ENCODE measurements at places on chromosomes 3 and 15. TPM values are rescaled to one million over a fixed set of nuclear protein-coding genes. Genes with fewer than 3 reads are reported as not detected.

TGFBR2 gene
- 40.0 TPM for total RNA-seq

PRR23B gene
- not detected for total RNA-seq

RHCG gene
- 0.40 TPM for total RNA-seq

TF gene
- total RNA-seq = 2.2 TPM

PRR20G gene
- not detected for total RNA-seq

STRIT1 gene
- total RNA-seq = not detected

GABRG3 gene
- not detected for total RNA-seq

SAXO2 gene
- 1.2 TPM for total RNA-seq

- H3K4me3 ChIP-seq = no peak overlapping the region
- no peaks in the 10 kb centered on the region for H3K4me1 ChIP-seq
- H3K36me3 ChIP-seq = no peaks in the 10 kb centered on the region
- no peak for DNase-seq
Measured at GRCh38 chr3:149830902-149831301, 17.9 kb downstream of the RNF13 start.

GRCh38 chr15:59160880-59161593, 45.6 kb upstream of the LDHAL6B start:
- no peak for DNase-seq
- no peaks in the 10 kb centered on the region for H3K36me3 ChIP-seq
- no peak overlapping the region for H3K4me3 ChIP-seq
- H3K27me3 ChIP-seq = no peaks in the 10 kb centered on the region
- H3K27ac ChIP-seq = no peak overlapping the region
- peaks cover 4% of the 10 kb centered on the region for H3K4me1 ChIP-seq

DNA sequence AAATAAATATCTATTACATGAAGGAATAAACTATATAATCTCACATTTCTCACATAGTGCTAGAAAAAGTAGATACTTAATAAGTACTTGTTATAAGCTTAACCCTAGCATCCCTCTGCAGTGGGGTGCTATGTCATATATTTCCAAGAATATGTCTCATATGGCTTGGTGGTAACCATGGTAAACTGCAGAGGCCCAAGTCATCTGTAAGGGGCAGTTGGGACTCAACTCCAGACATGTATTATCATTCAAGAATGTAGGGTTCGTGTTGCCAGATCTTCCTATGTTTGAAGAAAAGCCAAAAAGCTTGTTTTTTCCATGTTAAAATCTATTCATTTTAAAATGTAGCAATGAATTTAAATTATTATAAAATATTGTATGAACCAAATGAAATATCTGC, 46.2 kb downstream of the ZNF385D start:
- H3K27ac ChIP-seq = no peak overlapping the region
- no peaks in the 10 kb centered on the region for H3K36me3 ChIP-seq
- H3K4me1 ChIP-seq = no peaks in the 10 kb centered on the region
- no peak overlapping the region for H3K4me3 ChIP-seq
- H3K27me3 ChIP-seq = no peaks in the 10 kb centered on the region
- DNase-seq = no peak

DNA sequence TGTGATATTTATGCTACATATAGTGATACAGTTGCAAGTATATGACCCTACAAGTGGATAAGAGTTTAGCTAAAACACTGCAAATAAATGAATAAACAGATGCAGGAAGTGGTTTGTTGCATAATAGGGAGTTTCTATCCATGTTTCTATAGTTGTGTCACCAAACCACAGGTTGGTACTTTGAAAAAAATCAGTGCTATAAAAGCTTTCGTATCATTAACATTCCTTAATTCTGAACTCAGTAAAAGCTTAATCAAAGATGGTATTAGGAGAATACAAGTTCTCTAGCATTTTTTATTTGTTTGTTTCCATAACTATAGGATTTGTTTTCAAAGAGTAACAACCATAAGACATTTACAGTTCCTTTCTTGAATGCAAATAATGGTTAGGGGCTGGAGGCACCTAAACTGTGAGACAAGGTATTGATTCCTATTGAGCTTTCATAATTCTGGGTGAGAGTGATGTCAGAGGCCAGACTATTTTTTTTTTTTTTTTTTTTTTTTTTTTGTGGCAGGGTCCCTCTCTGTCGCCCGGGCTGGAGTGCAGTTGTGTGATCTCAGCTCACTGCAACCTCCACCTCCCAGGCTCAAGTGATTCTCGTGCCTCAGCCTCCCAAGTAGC, 29.6 kb downstream of the CPOX start:
- no peak overlapping the region for H3K27ac ChIP-seq
- H3K27me3 ChIP-seq = no peaks in the 10 kb centered on the region
- DNase-seq = no peak
- no peaks in the 10 kb centered on the region for H3K4me1 ChIP-seq

GRCh38 chr3:70049761-70050160, 50.2 kb downstream of the SAMMSON start:
- no peak overlapping the region for H3K4me3 ChIP-seq
- H3K36me3 ChIP-seq = no peaks in the 10 kb centered on the region
- H3K27ac ChIP-seq = no peak overlapping the region
- H3K27me3 ChIP-seq = no peaks in the 10 kb centered on the region
- DNase-seq = no peak

DNA sequence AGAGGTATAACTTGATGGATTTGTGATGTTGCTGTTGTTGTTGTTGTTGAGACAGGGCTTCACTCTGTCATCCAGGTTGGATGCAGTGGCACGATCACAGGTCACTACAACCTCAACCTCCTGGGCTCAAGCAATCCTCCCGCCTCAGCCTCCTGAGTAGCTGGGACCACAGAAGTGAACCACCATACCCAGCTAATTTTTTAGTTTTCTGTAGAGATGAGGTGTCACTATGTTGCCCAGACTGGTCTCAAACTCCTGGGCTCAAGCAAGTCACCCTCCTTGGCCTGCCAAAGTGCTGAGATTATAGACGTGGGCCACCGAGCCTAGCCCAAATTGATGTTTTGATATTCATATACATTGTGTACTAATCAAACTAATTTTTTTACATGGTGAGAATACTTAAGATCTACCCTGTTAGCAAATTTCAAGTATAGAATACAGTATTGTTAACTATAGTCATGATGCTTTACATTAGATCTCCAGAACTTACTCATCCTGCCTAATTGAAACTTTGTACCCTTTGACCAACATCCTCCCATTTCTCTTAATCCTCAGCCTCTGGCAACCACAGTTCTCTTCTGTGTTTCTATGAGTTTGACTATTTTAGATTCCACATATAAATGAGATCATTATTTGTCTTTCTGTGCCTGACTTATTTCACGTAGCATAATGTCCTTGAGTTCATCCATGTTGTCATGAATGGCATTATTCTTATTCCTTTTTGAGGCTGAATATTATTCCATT, 23.2 kb downstream of the LMCD1 start:
- no peak for DNase-seq
- no peaks in the 10 kb centered on the region for H3K36me3 ChIP-seq
- no peak overlapping the region for H3K4me3 ChIP-seq

DNA sequence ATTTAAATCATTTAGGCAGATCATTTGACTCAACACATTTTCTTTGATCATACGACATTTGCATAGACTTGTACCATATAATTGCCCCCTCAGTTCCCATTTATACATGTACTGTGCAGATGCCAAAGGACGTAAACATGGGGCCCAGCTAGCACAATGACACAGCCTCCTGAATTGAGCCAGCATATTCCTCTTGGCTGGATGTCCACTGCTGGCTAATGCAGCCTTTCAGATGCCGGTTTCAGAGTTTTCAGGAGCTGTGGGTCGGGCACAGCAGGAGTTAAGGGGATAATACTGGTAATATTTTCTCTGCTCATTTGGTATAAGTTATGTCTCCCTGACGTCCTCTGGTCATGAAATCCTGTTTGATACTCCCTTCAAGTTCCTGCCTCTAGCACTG, 39.4 kb downstream of the KAT2B start:
- H3K36me3 ChIP-seq = no peaks in the 10 kb centered on the region
- H3K4me3 ChIP-seq = no peak overlapping the region
- H3K27me3 ChIP-seq = no peaks in the 10 kb centered on the region
- no peak overlapping the region for H3K27ac ChIP-seq
- H3K4me1 ChIP-seq = peaks cover 13% of the 10 kb centered on the region

- H3K27ac ChIP-seq = peak within 1 kb of the TSS; percentile 93
- no peaks in the 10 kb centered on the region for H3K27me3 ChIP-seq
- peak; percentile 96 for DNase-seq
Measured at GRCh38 chr3:168095611-168096209, at the start of gene GOLIM4. GOLIM4 (minus strand) TSS chr3:168095924; CDS start chr3:168095285, 639 bp downstream.

DNA sequence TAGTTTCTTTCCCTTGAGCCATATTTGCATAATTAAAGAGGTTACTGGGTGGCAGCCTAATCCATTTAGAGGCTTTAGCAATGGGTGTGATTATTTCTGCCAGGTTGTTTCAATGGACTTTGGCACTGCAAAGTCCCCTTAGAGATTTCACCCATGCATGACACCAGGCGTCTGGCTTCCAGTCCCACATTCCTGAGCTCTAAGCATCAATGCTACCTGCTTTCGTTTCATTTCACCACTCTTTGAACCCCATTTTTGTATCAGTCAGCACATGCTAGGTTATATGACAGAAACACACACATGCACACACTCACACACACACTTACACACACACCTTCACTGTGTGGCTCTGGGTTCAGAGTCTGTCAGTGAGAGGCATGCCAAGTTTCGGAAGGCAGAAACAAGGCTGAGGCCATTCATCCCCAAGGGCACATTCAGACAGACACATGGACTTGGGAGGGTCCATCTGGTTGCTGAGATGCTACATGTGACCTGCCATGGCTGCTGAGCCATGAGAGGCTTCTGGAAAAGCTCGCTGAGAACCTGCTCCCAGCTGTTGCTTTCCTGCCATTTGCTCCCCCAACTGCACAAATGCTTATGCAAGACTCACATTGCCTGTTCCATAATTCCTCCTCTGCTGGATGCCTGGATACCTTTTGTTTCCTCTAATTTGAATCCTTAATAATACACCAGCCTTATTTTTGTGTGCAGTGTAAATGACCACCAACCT, 354.1 kb downstream of the GABRG3 start:
- H3K36me3 ChIP-seq = no peaks in the 10 kb centered on the region
- H3K4me3 ChIP-seq = no peak overlapping the region
- H3K4me1 ChIP-seq = no peaks in the 10 kb centered on the region
- H3K27ac ChIP-seq = no peak overlapping the region
- H3K27me3 ChIP-seq = no peaks in the 10 kb centered on the region

GRCh38 chr3:183884097-183884426, 618 bp downstream of the PARL start:
- peak overlapping the region; percentile 50 for H3K27ac ChIP-seq
- H3K36me3 ChIP-seq = no peaks in the 10 kb centered on the region
- peak overlapping the region; percentile 61 for H3K4me3 ChIP-seq
- H3K27me3 ChIP-seq = no peaks in the 10 kb centered on the region
- peaks cover 11% of the 10 kb centered on the region for H3K4me1 ChIP-seq

DNA sequence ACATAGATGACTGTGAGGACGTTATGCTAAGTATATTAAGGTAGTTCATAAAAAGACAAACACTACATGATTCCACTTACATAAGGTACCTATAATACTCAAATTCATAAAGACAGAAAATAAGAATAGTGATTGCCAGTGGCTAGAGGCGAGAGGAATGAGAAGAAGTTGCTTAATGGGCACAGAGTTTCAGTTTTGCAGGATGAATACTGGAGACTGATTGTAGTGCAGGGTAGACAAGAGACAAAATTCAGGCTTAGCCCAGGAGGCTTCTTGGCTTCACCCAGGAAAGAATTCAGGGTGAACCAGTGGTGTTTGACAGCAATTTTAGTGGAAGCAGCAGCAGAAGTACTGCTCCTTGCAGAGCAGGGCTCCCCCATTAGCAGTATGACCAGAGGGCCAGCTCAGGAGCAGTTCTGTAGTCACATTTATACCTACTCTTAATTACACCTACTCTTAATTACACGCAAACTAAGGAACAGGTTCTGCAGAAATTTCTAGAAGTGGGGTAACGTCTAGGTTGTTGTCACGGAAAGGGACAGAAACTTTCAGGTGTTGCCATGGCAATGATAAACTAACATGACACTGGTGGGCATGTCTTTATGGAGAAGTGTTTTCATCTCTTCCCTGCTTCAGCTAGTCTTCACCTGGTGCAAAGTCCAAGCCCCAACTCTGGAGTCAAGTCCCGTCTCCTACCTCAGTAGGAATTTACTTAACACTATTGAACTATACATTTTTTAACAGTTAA, 55.2 kb downstream of the TBL1XR1 start:
- H3K4me1 ChIP-seq = peaks cover 3% of the 10 kb centered on the region
- no peak overlapping the region for H3K4me3 ChIP-seq
- no peaks in the 10 kb centered on the region for H3K27me3 ChIP-seq
- no peak overlapping the region for H3K27ac ChIP-seq

GRCh38 chr15:31151301-31152233, 50.0 kb upstream of the TRPM1 start:
- no peak overlapping the region for H3K4me3 ChIP-seq
- no peaks in the 10 kb centered on the region for H3K27me3 ChIP-seq
- H3K4me1 ChIP-seq = no peaks in the 10 kb centered on the region
- no peak overlapping the region for H3K27ac ChIP-seq
- no peak for DNase-seq

GRCh38 chr15:49707598-49707997, 86.8 kb downstream of the DTWD1 start:
- H3K36me3 ChIP-seq = no peaks in the 10 kb centered on the region
- no peak overlapping the region for H3K27ac ChIP-seq
- DNase-seq = no peak
- no peaks in the 10 kb centered on the region for H3K4me1 ChIP-seq

- no peaks in the 10 kb centered on the region for H3K36me3 ChIP-seq
- no peak overlapping the region for H3K4me3 ChIP-seq
- no peaks in the 10 kb centered on the region for H3K27me3 ChIP-seq
- no peaks in the 10 kb centered on the region for H3K4me1 ChIP-seq
- no peak overlapping the region for H3K27ac ChIP-seq
- DNase-seq = no peak
Measured at GRCh38 chr15:62931650-62932049, 110.9 kb upstream of the TPM1 start.

- H3K36me3 ChIP-seq = no peaks in the 10 kb centered on the region
- DNase-seq = no peak
Measured at GRCh38 chr3:152385761-152386160, 117.0 kb downstream of the MBNL1 start.

DNA sequence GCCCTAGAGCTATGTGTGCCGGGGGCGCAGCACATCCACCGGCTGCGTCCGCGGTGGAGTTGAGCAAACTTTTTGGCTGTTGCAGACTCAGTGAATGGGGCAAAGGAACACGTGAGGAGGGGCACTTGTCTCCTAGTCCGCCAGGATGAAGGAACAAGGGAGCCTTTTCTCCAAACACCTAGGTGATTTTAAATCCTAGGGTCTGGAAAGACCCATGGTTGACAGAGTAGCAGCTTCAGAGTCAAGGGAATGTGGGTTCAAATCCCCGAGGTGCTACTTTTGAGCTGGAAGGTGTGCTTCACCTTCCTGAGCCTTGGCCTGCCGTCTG, 648 bp downstream of the ACAN start:
- no peak for DNase-seq
- no peaks in the 10 kb centered on the region for H3K36me3 ChIP-seq
- no peak overlapping the region for H3K27ac ChIP-seq
- H3K27me3 ChIP-seq = peaks cover 3% of the 10 kb centered on the region
- H3K4me1 ChIP-seq = no peaks in the 10 kb centered on the region
- no peak overlapping the region for H3K4me3 ChIP-seq

Data from pancreas (tissue), 10 donors.